Activated CD8-positive, alpha-beta memory T cell treated with anti-CD3 and anti-CD28 coated beads for 24 hours (primary cell): ENCODE measurements at places on chromosomes 5 and 9.

DNA sequence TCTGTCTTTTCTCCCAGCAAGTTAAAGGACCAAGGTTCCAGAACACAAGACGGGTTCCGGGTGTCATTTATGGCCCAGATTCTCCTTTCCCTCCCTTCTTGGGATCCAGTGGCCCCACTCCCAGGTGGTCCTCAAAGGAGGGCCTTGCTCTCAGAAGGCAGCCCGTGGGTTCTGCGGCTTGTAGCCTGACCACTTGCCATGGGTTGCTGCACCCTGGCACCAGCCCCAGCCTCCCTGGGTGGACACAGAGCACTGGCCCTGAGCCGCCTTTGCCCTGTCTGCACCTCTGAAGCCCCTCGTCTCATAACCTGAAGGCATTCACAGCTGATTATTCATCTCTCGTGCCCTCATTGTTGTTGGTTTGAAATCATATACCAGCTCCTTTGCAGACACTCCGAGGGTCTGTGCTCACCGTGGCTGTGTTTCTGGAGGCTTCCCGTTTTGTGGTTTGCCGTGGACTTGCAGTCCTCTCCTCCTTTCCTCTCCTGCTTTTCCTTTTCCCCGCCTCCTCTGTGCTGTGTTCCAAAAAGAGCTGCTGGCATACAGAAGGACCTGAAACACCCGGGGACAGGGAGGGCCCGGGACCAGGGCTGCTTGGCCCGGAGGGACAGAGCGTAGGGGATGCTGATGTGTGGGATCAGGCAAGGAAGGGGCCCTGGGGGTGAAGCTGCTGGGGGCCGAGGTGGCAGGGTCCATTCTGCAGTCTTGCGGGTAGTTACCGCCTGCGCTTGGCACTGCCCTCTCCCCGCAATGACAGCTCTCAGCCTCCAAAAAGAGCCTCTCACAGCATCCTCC lies 49.5 kb upstream of the FCN2 start:
- DNase-seq: no peak

GRCh38 chr5:2697446-2698200 lies 53.9 kb downstream of the IRX2 start:
- DNase-seq: no peak

- no peak for DNase-seq
Observed at GRCh38 chr9:123834218-123834888, 95.6 kb downstream of the DENND1A start.

DNA sequence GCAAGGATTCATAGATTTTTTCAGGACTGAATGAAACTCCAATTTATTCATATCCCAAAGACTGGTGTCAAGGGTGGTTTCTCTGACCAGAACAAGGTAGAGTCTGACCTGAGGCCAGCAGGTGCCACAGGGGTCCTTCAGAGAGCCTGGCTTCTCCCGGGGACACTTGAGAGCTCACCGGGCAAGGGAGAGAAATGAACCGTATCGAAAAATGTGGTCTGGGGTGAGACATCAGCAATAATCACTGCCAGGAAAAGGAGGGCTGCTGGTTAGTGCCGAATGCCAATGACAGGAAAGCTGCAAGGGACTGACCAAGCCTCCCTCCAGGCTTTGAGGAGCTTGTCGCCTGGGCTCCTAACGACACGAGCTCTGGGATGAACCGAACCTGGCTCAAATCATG lies 142.7 kb downstream of the TTLL11 start:
- no peak for DNase-seq

- no peak for DNase-seq
Observed at GRCh38 chr5:159337016-159337955, 7.0 kb upstream of the IL12B start.
